ENCODE measurements at places on chromosomes 7 and 10.

DNA sequence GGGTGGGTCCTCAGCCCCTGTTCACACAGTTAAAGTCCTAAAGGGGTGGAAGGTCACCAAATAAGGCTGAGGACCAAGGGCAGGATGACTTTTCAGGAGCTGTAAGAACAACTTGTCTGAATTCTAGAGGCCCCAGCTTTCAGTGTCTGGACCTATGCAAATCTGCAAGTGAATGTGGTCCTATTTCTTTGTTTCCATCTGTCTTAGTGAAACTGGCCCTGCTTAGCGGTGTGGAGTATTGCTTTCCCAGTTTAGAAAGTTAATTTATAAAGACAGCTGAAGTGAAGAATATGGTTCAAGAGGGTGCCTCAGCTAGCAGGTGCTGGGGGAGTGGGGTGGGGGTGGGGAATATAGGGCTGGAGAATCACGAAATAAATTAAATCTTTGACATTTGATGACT, 40.1 kb downstream of the HHEX start:
- no peak for DNase-seq

DNA sequence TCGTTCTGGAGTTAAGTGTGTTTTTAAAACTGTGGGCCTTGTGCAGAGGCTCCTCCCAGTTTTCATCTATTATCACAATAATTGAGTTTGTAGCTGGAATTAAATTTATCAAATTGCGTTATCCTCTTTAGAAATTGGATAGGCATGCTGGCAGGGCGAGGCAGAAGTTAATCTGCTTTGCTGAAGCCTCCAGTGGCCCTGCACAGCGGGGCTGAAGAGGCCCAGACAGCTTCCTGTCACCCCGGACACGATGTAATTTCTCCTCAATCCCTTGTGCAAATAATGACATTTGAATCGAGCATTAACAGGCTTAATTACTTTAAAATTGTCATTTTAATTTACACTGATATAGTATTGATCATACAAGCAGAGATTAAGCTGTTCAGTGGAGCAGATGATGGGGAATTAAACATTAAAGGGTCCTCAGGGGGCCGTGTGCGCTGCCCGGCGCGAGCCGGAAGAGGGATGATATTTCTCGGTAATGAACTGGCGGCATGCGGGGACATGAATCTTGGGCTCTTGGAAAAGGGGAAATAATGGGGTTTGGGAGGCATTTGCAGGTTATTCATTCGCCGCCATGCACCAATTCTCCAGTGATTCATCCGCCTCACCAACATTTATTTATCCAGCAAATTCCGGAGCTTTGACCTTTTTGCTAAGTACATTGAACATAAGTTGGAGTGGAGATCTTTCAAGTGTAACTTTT, 118.5 kb downstream of the NKX6-2 start:
- no peak for DNase-seq

DNA sequence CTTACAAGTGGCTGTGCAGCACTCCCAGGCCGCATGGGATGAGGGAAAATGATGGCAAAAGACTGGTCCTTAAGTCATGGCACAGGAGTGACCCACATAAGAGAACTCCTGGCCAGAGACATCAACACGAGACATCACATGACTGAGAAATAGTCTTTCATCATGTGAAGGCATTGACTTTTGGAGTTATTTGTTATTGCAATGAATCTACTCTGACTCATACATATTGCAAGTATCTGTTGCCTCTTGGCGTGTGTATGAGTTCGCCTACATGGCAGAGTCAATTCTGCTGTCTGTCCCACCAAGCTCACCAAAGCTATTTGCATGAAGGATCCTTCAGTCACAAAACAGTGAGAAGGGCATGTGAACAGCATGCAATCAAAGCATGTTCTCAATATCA, 59.7 kb upstream of the HABP2 start:
- DNase-seq = no peak

DNA sequence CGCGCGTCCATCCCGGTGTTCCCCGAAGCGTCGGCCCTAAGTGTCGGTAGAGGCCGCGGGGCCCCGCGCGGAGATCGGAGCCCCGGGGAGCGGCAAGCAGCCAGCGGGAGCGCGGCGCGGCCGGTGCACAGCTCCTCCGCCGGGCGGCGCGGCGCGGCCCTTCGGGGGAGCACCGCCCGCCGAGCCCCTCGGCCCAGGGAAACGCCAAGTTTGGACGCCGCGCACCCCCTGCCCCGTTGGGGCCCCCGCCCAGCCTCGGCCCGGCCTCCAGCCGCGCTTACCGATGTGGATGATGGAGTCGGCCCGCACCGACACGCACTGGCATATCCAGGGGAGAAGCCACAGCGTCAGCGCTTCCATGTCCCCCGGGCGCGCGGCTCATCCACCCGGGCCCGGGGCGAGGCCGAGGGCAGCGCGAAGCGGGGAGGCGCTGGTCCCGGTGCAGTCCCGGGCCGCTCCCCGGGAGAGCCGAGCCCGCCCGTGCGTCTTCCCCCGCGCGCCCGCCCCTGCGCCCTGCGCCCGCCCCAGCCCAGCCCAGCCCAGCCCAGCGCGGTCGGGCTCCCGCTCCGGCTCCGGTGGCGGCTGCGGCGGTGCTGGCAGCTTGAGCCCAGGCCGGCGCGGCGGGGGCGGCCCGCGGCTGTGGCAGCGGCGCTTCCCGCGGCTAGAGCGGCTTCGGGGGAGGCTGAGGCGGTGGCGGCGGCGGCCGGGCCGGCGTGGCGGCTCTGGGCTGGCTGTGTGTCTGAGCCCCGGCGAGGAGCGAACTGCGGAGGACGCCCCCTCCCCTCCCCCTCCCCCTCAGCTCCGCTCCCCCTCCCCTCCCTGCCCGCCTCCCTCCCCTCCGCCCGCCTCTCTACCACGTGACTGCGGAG, at the start of gene GRID1:
Gene GRID1, minus strand, starts transcription at position 763 of the 869 bp plus-strand sequence.
- DNase-seq = no peak

DNA sequence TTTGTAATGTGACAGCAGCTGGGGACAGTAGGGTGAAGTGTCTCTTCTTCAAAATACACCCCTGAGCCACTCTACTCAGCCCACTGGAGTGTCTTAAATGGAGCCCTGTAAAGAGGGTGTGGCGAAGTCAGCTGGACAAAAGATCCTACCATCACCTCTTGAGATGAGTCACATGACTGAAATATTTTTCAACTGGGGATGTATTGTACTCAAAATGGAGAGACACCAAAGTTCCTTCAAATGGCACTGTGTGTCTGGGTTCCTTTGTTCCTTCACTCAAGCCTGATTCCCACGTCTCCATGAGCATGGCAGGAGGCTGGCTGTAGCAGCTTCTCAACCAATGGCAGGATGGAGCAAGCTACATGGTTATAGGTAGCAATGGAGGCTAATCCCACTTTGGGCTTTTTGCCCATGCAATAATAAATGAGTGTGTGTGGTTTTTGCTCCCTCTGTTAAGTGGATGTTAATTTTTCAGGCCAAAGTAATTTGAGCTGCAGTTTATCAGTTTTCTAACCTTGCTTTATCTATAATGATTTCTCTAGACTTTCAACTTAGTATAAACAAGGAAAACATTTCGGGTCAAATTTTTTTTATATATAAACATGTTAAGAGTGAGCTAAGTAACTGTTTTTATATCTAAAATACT, 68.2 kb downstream of the CLEC2L start:
- no peak for DNase-seq

DNA sequence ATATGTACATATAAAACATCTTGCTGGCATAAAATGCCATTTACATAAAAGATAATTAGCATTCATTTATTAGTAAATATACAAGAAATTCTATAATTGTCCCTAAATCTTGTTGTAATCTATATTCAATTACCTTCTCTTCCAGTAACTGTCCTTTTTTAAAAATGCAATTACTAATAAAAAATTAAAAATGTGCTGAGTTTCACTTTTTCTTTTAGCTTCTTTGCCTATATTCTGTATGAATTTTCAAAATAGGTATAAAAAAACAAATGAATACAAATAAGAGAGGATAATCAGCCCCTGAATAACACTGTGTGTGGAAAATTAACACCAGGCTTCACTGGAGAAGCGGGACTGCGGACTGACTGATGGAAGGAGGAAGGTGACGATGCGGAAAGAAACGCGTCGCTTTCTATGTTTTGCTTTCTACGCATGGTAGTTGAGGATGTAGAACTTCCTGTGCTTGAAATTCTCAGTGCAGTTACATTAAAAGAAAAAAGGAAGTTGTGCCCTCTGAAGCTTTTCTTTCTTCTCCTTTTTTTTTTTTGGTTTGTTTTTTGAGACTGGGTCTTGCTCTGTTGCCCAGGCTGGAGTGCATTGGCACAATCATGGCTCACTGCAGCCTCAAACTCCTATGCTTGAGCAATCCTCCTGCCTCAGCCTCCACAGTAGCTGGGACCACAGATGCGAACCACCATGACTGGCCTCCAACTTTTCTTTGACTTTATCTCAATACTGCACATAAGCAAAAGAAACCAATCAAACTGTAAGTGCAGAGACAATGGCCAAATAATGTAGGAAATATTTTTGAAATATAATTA, 7.4 kb upstream of the ZMYND11 start:
- no peak for DNase-seq

GRCh38 chr7:4154882-4155535, 527.1 kb upstream of the FOXK1 start:
- no peak for DNase-seq

GRCh38 chr7:15977663-15978062, 291.2 kb upstream of the MEOX2 start:
- no peak for DNase-seq

- no peak for DNase-seq
Observed at GRCh38 chr10:116889066-116889465, 39.8 kb downstream of the ENO4 start.

GRCh38 chr10:80582286-80582960, 44.7 kb downstream of the SH2D4B start:
- no peak for DNase-seq

- DNase-seq = no peak
Observed at GRCh38 chr10:25083546-25084111, 67.2 kb downstream of the THNSL1 start.

- no peak for DNase-seq
Observed at GRCh38 chr7:118467381-118467780, 242.9 kb downstream of the ANKRD7 start.

DNA sequence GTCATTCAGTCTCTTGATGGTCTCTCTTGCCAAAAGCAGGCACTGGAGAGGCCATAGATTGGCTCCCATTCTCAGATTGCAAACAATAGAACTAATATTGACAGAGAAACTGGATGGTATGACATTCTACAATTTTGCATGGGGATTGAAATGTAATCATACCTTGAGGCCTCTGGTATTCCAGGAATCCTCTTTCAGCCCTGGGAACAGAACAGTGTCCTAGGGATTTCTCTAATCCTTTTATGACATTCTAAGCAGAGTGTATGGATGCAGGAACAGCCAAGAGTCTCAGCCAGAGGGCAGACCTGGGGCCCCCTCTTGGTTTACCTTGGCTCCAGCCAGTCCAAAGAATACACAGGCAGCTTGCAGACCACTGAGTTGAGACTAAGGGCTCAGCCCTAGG, 206.4 kb downstream of the KCNMA1 start:
- DNase-seq = no peak

DNA sequence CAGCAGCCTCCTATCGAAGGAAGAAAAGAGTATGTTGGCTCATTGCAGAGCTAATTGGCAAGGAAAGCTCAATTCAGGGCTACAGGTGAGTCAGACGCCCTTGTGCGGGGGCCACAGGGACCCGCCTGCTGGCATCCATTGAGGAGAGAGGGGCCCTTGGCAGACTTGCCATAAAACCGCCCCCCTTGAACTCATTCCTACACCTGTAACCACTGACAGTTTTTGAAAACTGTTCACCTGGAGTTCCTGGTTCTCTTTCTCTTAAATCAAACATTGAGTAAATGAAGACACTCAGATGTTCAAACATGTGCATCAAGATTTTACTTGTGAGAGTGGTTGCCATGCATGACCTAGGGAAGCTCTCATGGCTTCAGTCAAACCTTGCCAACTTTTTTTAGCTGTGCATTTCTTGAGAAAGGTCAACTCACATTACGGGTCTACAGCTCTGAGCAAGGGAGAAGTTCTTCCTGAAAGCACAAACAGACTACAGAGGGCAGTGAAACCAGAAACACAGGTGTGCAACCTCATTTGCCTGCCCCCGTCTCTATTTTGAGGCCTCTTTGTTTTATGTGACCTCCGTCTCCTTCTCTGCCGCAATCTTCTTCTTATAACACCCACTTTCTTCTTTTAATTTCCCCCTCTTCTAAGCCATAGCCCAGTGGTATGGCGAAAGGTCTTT, 87.8 kb downstream of the TBXAS1 start:
- DNase-seq = no peak

- DNase-seq = no peak
Observed at GRCh38 chr10:132516771-132517725, 20.5 kb upstream of the INPP5A start.

DNA sequence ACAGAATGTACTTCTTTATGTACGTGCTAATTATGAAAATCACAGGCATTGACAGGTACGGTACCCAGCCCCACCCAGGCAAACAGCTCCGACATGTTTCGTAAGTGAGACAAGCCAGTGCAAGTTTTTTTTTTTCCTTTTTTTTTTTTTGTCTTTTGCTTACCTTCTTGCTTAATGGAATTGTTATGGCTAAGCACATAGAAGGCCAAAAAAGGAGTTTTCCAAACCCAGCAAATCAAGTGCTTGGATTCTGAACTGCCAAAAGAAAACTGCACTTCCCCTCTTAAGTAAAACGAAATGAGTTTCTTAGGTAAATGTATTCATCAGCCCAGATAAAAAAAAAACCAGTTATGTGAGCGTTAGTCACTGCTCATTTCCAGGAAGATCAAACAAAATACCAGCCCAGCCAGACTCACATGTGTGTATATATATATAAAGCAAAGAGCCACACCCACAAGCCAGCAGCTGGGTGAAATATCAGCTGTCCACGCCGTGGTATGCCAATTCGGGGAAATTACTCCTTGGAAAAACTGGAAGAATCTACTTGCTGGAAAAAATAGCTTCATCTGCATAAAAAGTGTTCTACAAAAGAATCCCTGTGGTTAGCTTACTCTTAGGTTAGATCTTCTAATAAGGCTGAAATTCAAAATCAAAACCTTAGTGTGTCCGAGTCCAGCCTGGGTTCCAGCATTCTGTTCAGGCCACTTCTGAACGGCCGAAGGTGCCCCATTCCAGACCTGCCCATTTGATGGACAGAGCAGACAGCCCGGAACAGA, 8.0 kb downstream of the KLF6 start:
- DNase-seq = no peak

GRCh38 chr7:26457696-26458327, 166.2 kb downstream of the SNX10 start:
- no peak for DNase-seq

DNA sequence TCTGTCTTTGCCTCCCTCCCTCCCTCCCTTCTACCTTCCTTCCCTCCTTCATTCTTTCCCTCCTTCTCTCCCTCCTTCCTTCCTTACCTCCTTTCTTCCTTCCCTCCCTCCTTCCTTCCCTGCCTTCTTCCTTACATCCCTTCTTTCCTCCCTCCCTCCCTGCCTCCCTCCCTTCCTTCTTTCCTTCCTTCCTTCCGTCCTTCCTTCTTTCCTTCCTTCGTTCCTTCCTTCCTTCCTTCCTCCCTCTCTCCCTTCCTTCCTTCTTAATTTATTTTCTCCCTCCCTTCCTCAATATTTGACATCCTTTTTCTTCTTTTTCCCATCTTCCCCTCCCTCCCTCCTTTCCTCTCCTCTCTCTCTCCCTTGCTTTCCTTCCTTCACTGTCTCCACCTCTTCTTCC, 301.8 kb downstream of the GATA3 start:
- no peak for DNase-seq

Measured in stimulated activated CD4-positive, alpha-beta T cell treated with anti-CD3 and anti-CD28 coated beads, Interleukin-2, amount 100 ng/mL, for 4 hours (primary cell).